ENCODE measurements at places on chromosomes 13 and 19.
A peak's percentile ranks its signal among the peaks of the same experiment; 100 is the strongest.

GRCh38 chr19:17718947-17719711, at the start of gene MAP1S:
MAP1S (plus strand) TSS chr19:17719480; CDS start chr19:17719503, 23 bp downstream.
- DNase-seq = peak; percentile 68

DNA sequence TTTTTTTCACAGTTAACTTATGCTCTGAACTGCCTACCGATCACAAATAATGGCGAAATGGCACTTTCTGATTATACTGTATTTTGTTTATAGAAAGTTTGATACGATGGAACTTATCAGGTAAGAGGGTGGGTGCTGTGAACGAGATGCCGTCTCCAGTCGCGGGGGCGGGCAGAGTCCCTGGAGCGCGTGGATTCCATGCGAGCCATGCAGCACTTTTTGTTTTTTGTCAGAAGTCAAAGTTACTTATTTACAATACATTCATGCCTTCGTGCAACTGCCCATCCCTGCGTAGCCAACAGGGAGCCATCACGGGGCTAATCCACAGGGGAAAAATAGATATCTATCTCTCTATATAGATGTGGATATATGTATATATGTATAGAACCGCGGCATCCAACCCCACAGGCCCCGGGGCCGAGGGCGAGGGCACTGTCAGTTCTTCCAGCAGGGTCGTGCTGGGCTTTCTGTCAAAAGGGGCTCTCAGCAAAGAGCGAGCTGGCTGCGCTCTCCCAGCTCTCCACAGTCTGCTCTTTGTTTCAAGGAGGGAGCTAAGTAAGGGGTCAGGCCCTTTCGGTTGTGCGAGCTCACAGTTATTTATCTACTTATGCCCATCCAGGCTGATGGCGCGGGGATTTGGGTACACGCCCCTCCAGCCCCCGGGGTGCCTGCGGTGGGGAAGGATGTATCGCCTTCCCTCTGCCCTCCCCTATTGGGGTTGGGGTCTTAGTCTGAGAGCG, 3.4 kb downstream of the SLITRK1 start:
- no peak for DNase-seq

- DNase-seq = no peak
Measured at GRCh38 chr19:608155-609003, 18.7 kb downstream of the HCN2 start.

DNA sequence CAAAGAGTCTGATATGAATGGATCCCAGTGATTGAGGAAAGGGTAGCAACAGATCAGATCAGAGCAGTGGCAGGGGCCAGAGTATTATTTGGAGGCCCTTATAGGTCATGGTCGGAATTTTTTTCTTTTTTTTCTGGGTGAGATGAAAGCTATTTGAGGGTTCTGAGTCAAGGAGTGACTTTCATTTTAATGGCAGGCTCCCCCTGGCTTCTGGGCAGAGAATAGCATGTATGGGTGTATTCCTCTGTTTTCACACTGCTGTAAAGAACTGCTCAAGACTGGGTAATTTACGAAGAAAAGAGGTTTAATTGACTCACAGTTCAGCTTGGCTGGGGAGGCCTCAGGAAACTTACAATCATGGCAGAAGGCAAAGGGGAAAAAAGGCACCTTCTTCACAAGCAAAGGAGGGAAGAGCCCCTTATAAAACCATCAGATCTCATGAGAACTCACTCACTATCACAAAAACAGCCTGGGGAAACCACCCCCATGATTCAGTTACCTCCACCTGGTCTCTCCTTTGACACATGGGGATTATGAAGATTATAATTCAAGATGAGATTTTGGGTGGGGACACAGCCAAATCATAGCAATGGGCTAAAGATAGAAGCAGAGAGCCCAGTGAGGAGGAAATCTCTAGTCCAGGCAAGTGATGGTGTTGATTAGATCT, 3.0 kb upstream of the SLC6A16 start:
- DNase-seq = no peak

DNA sequence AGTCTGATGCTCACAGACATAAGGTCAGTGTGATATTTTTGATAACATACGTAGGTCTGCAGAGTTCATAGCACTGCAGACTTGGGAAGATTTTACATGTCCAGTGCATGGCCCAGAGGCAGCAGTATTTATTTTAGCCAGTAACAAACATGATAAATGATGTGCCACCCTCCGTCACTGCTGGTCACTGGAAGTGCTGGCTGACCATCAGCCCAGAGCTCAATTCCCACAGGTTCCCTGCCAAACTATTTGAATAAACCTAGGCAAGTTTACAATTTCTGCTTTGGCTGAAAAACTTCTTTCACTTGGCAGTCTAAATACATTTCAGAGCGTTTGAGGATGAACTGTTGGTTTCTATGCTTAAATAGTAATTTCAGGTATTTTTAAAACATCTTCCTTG, 135.5 kb upstream of the EDNRB start:
- no peak for DNase-seq

- no peak for DNase-seq
Measured at GRCh38 chr13:35219021-35219420, 257.5 kb downstream of the MAB21L1 start.

DNA sequence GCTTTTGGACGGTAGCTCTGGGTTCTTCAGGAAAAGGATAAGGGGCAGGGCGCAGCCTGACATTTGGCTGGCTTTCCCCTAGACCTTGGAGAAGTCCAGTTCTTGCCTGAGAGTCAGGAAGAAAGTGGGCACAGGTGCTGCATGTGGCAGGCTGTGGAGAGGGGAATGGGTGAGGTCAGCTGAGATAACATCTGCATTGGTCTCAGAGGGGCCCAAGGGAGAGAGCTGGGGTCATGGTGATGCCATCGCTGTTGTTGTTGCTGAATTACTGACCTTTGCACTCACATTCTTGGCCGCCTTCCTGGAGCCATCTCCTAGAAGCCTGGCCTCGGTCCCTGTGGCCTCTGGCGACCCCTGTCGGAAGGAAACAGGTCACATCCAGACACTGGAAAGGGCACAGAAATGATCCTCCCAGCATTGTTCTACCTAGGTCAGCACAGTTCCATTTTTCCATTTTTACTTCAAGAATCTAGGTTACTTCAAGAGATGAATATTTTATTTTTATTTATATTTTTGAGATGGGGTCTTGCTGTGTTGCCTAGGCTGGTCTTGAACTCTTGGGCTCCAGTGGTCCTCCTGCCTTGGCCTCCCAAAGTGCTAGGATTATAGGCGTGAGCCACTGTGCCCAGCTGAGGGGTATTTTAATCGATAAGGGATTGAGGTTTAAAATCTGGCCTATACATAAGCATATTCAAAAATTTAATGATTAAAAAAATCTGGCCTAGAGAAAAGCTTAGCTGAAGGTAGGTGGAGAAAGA, 6.5 kb upstream of the LIPE start:
- DNase-seq = peak; percentile 53

GRCh38 chr13:78137404-78138142, 218.9 kb upstream of the EDNRB start:
- DNase-seq = peak; percentile 75

GRCh38 chr19:10095948-10096614, 6.4 kb downstream of the ANGPTL6 start:
- DNase-seq = peak; percentile 92

DNA sequence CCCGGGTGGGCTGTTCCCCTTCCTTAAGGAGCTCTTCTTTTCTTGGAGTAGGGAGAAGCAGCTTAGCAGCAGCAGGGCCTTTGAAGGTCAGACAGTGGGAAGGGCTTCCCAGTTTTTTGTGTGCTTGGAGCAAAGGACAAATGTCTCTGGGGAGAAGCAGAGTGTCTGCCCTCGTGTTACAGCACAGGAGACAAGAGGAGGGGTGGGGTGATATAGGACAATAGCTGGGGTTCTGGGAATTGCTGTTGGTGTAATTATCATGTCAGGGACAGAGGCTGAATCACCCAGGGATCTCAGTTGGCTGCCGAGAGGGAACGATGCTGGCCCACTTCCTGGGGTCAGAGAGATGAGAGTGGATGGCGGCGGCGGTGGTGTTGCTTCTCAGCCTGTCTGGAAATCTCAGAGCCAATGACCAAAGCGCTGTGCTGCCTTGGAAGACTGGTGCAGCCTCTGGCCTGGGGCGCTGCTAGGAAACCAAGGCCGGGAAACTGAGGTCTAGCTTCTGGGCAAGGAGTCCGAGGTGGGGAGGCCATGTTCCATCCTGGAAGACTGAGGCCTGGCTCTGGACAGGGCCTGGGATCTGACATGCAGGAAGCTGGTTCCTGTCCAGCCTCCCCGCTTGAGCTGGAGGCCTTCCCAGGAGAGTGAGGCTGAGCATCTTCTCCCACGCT, 1.2 kb downstream of the INAFM1 start:
- DNase-seq = no peak

DNA sequence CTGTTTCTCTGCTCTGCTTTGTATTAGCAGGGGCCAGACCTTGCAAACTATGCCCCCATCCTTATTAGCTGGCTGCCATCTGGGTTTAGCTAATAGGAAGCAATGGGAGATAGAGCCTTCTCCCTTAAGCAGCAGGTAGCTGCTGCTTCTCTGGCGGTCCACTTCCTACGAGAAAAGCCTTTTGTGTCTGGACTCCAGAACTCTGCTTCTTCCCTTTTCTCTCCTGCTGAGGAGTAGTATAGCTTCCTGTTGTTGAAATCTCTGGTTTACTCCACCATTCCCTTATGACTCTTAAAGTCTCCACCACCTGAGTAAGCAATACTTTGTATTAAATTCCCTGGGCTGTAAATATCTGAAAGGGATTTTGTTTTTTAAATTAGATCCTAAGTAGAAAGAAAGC, 147.1 kb downstream of the DNAJC15 start:
- no peak for DNase-seq

- no peak for DNase-seq
Measured at GRCh38 chr19:290372-291005, 714 bp downstream of the PLPP2 start.

DNA sequence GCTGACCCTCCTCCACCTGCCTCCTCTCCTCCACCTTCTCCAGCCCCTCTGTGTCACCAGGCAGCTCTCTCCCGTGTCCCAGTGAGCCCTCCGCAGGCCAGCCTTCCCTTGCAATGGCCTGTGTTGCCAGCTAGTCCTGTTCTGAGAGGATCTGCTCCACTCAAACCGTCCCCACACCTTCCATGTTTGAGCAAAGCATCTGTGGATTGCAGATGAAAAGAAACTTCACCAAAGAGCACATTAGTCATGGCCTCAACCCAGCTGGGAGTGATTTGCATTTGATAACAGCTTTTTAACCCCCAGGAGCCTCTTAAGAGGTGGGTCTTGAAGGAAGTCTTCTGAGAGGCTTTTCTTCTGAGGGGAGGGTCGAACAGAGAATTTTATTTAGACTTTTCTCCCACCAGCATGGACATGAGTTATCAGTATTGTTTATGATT, 72.8 kb downstream of the COL4A2 start:
- DNase-seq = no peak

GRCh38 chr13:50376895-50377575, 361.8 kb downstream of the KCNRG start:
- no peak for DNase-seq

DNA sequence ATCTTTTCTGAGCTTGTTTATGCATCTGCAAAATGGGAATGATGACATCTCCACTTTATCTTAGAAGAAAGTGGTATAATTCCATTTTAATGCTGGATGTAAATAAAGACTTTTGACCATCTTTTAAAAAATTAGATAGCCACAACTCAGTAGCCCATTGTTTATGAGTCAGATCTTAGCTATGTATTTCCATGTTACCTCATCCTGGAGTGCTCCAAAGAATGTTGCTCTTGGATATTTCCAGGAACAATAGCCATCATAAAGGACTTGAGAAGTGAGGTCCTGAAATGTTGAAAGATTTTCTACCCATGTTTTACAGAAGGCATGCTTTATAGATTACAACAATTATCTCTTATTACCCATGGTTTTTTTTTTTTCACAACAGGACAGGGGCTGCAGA, 229.3 kb upstream of the EDNRB start:
- no peak for DNase-seq

DNA sequence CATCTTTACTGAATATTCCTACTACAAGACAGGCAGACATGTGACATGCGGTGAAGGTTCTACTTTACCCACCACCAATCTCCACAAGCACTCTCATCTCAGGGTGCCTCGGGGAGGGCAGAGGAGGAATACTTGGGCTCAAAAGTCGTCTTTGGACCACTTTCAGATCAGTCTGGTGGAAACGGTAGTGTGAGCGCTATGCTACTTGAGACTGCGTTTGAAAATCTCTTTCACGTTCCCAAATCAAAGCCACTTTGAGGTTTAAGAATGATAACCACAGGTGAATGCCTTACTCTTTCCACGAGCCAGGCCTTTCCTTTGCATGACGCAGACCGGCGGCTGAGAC, 1.5 kb upstream of the SOX1 start:
- DNase-seq = no peak

- DNase-seq = peak; percentile 52
Measured at GRCh38 chr19:8631425-8631819, 989 bp downstream of the NFILZ start.

- DNase-seq = no peak
Measured at GRCh38 chr13:23687614-23688013, 117.4 kb downstream of the TNFRSF19 start.

- DNase-seq = no peak
Measured at GRCh38 chr19:42276284-42276683, 7.2 kb downstream of the CIC start.

- DNase-seq = no peak
Measured at GRCh38 chr19:10091895-10092641, 6.0 kb downstream of the SHFL start.

GRCh38 chr13:74931698-74932433, 550.1 kb downstream of the TBC1D4 start:
- DNase-seq = no peak

DNA sequence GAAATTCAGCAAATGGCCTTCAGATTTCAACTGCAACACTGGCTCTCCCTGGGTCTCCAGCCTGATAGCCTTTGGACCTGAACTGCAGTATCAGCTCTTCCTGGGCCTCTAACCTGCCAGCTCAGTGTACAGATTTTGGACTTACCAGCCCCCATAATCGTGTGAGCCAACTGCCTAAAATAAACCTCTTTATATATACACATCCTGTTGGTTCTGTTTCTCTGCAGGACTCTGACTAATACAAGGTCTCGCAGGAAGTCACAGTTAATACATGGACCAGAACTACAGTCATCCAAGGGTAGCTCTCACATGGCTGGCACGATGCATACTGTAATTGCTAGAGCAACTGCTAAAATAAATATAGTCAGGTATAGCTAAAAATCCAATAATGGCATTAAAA, 85.1 kb downstream of the KATNAL1 start:
- no peak for DNase-seq

GRCh38 chr19:46714444-46715106, 2.3 kb downstream of the PRKD2 start:
- DNase-seq = no peak

- no peak for DNase-seq
Measured at GRCh38 chr13:46025157-46025556, 27.4 kb downstream of the ZC3H13 start.

DNA sequence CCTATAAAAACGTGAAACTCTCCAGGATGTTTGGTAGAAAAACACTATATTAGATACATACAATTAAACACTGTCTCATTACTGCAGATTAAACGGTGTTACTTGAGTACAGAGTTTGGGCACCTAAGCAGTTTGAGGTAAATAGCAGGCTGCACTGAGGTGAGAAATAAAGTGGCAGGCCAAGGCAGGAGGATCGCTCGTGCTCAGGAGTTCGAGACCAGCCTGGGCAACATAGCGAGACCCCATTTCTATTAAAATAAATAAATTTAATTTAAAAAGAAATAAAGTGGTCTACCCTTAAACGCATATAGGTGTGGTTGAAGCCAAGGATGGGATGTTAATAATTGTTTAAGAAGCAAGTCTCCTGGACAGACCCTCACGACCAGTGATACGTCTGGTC, 1.2 kb downstream of the PSPC1 start:
- DNase-seq = no peak

Measured in umbilical cord (tissue), 2 donors.